Hematopoietic multipotent progenitor cell treated with erythropoietin and hydrocortisone succinate and interleukin-3 and kit ligand, for 8 days (in vitro differentiated cells): ENCODE measurements at places on chromosomes 7 and 10.

GRCh38 chr7:52017802-52018679 lies 701.4 kb upstream of the COBL start:
- DNase-seq, result peak; percentile 35

GRCh38 chr7:103983201-103983977 lies 6.1 kb downstream of the RELN start:
- no peak for DNase-seq

GRCh38 chr10:121792198-121792597 lies 135.6 kb downstream of the ATE1 start:
- DNase-seq, result no peak

DNA sequence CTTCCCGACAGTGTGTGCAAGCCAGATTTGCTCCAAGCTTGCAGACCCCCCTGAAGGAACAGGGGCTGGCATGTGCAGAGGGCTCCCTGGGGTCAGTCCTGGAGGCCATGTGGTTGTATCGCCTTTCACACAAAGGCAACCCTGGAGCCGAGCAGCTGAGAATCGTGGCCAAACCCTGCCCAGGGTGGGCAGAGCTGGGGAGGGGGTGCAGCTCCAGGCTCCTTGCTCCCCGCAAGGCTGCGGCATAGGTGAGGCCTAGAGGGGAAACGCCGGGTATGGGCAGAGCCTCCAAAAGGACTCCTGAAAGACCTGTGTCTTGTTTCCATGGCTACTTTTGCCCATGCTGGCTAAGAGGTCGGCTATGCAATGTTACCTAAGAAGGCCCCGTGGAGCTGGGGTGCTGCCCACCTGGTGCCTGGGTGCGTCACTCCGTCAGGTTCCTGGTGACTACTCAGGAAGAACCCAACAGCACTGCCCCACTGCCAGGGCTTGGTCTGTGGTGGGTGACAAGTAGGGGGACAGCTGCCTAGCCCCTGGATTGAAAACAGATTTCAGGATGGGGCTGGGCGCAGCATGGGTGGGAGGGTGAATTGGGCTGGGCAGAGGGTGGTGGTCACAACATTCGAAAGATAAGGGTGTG lies 171.0 kb upstream of the SHH start:
- DNase-seq, result no peak

GRCh38 chr10:129956286-129956670 lies 7.8 kb downstream of the EBF3 start:
- DNase-seq, result no peak

- DNase-seq, result no peak
Measured at GRCh38 chr7:80240265-80241025, 105.8 kb downstream of the GNAI1 start.

- DNase-seq, result no peak
Measured at GRCh38 chr10:74293686-74294371, 142.8 kb downstream of the ADK start.

GRCh38 chr7:33901199-33901598 lies 4.1 kb upstream of the BMPER start:
- DNase-seq, result no peak

DNA sequence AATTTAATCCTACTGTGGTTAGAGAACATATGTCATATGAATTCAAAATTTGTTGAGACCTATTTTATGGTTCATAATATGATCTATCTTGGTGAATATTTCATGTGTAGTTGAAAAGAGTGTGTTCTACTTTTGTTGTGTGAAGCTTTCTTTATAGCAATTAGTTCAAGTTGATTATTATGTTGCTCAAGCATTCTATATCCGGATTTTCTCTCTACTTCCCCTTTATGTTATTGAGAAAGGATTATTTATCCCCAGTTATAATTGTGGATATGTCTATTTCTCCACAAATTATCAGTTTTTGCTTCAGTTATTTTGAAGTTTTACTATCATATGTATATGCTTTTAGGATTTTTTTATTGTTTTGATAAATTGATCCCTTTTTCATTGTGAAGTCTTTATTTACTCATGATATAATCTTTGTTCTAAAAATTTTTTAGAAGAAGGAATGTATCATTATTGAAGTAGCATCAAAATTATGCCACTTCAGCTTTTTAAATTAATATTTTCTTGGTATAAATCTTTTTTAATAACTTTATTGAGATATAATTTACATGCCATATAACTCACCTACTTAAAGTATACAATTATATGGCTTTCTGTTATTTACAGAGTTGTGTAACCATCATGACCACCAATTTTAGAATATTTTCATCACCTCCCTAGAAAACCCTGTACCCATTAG lies 12.0 kb upstream of the MEST start:
- no peak for DNase-seq

- no peak for DNase-seq
Measured at GRCh38 chr10:127492607-127493250, 56.4 kb upstream of the NPS start.

- no peak for DNase-seq
Measured at GRCh38 chr7:370775-371118, 80.8 kb downstream of the FOXL3 start.

GRCh38 chr10:104501449-104501848 lies 139.6 kb upstream of the SORCS3 start:
- DNase-seq, result no peak

GRCh38 chr7:38932509-38933168 lies 23.6 kb upstream of the VPS41 start:
- DNase-seq, result peak; percentile 70

- DNase-seq, result no peak
Measured at GRCh38 chr10:108037061-108037460, 872.6 kb upstream of the SORCS1 start.

- DNase-seq, result no peak
Measured at GRCh38 chr10:35606430-35606829, 1.3 kb downstream of the GJD4 start.

GRCh38 chr7:85602196-85602595 lies 415.3 kb upstream of the SEMA3D start:
- DNase-seq, result no peak
